Stimulated activated naive CD4-positive, alpha-beta T cell treated with Interleukin-2 at 50 U/mL for 16 hours (primary cell): ENCODE measurements at places on chromosomes 12 and 14.

DNA sequence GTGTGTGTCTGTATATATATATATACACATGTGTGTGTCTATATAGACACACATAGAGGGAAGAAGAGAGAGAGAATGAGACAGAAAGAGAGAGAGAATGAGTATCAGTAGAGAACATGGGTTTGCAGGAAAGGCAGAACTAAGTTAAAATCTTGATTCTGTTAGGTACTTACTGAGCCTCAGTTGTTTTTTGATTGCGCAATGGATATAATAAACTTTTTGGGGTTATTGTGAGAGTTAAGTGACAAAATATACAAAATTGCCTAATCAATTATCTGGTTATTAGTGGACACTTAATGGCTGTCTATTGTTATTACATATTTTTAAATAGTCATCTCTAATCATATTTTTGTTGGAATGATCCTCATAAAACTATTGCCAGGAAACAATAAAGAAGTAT, 169.0 kb downstream of the ETNK1 start:
- DNase-seq: no peak

- peak; percentile 66 for DNase-seq
Measured at GRCh38 chr12:118377884-118378470, 1.6 kb downstream of the SUDS3 start.

DNA sequence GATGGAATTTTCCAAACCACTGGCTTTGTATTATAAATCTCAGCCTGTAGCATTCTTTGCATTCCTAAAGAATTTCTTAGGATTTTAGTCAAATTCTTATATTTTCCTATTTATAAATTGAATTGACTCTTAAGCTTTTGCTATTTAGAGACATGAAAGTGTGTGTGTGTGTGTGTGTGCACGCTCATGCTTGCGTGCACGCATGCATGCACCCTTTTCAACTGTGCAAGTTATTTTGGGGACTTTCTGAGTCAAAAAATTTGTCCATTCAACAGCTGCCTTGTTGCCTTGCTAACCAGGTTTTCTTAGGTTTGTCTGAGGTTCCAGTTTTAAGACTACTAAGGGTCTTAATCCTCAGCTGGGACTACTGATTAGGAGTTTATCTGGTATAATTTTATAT, 42.6 kb downstream of the GPATCH2L start:
- no peak for DNase-seq

- DNase-seq: peak; percentile 36
Measured at GRCh38 chr12:50246873-50247612, 36.3 kb downstream of the LIMA1 start.

- no peak for DNase-seq
Measured at GRCh38 chr14:99838639-99839134, 45.5 kb downstream of the EML1 start.

DNA sequence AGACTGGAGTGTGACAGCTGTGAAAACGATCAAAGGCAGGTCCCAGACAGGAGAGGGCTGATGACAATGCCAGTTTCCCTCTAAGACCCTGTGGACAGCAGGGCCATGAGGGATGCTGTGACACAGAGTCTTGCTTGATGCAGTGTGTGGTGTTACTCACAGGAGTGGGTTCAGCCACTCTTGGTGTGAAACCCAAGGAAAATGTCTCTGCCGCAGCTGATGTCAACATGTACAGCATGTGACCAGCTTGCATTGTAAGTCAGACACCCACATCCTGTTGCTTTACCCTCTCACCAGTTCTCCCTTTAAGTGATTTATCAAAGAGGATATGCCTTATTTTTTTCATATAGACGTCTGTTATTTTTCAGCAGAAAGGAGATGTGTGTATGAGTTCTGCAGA, 268.6 kb downstream of the BTG1 start:
- DNase-seq: peak; percentile 76

DNA sequence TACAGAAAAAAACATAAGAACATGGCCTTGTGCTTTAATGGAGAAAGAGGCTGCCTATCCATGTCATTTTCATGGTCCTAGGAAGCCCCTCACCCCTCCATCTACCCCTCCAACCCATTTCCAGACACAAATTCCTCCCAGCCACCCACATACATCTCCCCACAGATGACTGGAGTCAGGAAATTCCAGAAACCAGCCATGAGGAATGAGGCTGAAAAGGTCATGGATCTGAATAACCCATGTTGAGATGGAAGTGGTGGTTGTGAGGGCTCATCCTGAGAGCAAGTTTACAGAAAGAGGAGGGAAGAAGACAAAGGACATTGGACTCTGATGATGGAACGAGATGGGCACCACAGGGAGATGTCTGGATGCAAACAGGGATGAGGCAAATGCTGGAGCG, 23.9 kb upstream of the C12orf42 start:
- DNase-seq: no peak

GRCh38 chr12:91852634-91853033, 293.0 kb downstream of the BTG1 start:
- DNase-seq: no peak

DNA sequence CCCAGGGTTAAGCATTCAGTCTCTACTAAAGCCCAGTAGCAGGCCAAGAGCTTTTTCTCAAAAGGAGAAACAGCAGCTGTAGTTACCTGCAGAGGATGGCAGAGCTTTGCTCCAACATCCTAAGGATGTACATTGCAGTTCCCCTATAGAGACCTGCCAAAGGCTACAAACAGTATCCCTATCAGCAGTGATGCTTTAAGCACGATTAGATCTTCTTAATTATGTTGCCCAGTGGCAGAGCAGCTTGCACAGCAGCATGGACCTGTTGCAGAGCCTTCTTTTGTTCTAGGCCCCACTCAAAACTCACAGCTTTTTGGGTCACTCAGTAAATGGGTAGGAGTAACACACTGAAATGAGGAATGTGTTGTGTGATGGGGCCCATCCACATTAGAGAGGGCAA, 46.4 kb upstream of the CRY1 start:
- no peak for DNase-seq

DNA sequence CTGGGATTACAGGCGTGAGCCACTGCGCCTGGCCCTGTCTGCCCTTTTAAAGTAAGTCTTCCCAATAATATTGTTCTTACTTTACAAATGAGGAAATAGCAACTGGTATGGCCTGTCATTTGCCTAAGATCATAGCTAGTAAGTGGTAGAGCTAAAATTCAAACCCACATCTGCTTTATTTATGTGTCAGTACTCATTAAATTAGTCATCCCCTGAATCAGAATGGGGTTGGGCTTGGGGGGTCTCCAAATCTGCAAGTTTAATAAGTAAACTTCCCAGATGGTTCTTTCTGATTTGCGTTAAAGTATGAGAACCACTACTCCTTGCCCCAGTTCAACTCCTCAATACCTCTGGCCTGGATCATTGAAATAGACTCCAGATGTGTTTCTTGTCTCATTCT, 96.2 kb downstream of the FAR2 start:
- DNase-seq: no peak

- no peak for DNase-seq
Measured at GRCh38 chr12:39628836-39629235, 9.2 kb upstream of the ABCD2 start.

GRCh38 chr12:58424735-58425392, 483.5 kb downstream of the ATP23 start:
- DNase-seq: no peak

DNA sequence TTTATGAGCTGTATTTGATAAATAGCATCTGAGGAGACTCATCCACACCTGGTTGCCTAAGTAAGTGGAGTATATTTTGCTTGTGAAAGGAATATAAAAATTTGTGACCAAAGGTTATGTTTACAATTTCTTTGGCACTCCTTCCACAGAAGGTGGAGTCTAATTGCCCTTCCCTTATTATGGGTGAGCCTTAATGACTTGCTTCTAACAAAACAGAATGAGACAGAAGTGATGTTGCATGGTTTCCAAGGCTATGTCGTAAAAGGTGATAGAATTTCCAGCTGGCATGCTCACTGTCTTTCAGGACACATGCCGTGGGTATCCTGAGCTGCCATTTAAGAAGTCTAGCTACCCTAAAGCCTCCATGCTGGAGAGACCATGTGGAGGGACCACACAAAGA, 116.8 kb upstream of the ABCD2 start:
- DNase-seq: no peak

GRCh38 chr14:97827746-97828145, 1030.6 kb downstream of the VRK1 start:
- DNase-seq: no peak

DNA sequence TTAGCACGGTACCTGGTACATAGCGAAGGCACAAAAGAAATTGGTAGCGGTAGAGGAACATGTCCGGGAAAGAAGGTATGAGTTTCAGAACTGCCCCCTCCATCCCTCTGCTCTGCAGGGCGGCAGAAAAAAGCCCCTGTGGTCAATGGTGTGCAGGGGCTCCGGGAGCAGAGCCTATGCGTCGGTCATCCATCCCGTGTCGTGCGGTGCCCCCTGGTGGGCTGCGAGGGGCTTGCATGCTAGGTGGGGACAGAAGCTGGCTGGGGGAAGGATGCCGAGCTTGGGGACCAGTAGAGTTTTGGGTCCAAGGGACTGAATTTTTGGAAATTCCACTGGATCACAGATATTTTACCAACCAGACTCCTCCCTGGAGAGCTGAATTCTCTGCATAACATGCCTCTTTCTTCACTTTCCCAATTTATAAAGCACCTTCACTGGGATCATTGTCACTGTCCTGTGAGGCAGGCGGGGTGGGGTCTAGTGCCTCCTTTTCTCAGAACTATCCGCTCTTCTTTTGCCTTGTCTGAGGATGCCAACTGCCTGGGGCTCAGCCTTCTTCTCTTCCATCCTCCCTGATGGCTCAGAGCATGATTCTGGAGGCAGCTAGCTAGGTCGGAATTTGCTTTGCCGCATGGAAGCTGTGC, 148.7 kb downstream of the SMOC1 start:
- DNase-seq: peak; percentile 29

GRCh38 chr12:15446807-15447206, 124.5 kb downstream of the PTPRO start:
- no peak for DNase-seq

DNA sequence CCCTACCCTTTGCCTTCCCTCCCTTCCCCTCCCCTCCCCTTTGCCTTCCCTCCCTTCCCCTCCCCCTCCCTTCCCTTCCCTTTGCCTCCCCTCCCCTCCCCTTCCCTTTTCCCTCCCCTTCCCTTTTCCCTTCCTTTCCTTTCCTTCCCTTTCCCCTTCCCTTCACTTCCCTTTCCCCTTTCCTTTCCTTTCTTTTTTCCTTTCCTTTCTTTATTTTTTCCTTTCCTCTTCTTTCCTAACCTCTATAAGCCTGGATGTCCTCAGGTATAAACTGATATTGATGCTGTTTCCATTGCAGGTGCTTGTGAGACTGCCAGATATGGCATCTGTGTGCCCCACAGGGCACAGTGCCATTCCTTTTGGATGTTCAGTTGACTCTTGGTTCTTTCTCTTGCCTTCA, 163.2 kb downstream of the ESRRB start:
- DNase-seq: no peak

GRCh38 chr12:68939505-68939904, 6.5 kb upstream of the CPM start:
- no peak for DNase-seq

DNA sequence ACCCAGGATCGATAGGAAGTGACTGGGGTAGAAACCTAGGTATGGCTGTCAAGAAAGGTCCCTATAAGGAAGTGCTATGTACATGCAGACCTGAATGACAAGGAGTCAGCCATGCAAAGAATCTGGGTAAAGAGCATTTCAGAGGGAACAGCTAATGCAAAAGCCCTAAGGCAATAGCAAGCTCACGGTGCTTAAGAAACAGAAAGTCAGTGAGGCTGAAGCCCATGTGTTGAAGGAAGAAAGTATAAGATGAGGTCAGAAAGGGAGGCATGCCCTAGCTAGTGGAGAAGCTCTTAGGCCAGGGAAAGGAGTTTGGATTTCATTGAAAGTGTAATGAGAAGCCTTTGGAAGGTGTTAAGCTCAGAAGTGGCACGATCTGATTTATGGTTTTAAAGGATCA, 6.0 kb upstream of the ADCY6 start:
- DNase-seq: no peak

- no peak for DNase-seq
Measured at GRCh38 chr14:97902630-97903029, 1105.4 kb downstream of the VRK1 start.

DNA sequence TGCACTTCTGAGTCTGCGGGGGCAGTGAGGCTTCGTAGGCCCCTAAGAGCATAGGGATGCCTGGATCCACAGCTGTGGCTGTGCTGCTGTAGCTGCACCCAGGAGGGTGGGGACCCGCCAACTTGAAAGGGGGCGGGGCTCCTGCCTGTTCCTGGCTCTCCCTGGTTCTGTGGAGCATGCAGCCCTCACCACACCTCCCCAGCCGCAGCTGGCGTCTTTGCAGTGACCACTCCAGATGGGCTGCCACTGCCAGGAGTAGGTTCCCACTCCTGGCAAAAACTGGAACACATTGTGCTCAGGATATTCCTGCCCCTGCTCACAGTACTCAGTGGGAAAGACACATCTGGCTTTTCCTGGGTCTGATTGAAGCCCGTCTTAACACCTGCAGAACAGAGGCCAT, 35.8 kb downstream of the TIMELESS start:
- DNase-seq: no peak

DNA sequence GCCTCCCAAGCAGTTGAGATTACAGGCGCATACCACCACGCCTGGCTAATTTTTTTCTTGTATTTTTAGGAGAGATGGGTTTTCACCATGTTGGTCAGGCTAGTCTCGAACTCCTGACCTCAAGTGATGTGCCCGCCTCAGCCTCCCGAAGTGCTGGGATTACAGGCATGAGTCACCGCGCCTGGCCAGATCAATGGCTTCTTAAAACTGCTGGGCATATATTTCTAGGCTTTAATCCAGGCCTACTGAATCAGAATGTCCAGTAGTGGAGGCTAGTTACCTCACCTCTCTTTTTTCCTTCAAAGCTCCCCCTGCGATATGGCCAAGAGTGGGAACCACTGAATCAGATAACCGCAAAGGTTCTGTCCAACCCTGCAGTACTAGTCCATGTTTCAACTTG, 17.1 kb downstream of the POU6F1 start:
- no peak for DNase-seq

- no peak for DNase-seq
Measured at GRCh38 chr12:25459541-25459951, 93.5 kb downstream of the LMNTD1 start.

DNA sequence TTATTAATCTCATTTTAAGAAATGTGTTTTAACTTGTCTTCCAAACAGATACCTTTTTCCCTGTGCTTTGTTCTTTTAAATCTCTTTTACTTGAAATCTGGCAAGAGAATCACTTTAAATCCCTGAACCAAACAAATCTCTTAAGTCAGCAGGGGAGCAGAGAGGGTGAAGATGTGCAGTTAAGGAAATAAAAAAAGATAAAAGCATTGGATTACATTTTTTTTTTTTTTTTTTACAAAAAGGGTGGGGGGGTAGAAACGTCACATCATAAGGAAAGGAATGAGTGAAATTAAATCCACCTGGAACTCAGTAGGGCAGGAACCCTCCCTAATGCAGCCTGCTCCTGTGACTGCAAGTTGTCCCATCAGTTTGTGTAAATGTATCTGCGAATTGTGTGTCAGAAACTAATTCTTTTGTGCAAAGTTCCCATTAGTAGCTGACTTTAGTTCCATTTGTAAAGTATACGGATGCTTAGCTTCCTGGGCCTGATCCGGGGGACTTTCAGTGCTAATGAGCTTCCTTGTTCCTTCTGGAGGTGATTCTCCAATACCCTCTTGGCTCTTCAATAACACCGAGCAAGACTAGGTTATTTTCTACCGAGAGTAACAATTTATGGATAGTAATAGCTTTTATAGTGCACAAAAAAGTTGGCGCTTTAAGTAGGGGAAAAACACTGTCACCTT, 1.5 kb downstream of the TTC6 start:
- DNase-seq: no peak

- DNase-seq: no peak
Measured at GRCh38 chr14:23137192-23137812, 18.2 kb upstream of the CEBPE start.
